ENCODE measurements at places on chromosomes 12 and 14.

- DNase-seq: peak; percentile 65
These were observed 20.6 kb upstream of the ITGA5 start for GRCh38 chr12:54439521-54440255.

- DNase-seq: peak; percentile 77
These were observed 50.6 kb upstream of the FUT8 start for GRCh38 chr14:65361920-65362319.

DNA sequence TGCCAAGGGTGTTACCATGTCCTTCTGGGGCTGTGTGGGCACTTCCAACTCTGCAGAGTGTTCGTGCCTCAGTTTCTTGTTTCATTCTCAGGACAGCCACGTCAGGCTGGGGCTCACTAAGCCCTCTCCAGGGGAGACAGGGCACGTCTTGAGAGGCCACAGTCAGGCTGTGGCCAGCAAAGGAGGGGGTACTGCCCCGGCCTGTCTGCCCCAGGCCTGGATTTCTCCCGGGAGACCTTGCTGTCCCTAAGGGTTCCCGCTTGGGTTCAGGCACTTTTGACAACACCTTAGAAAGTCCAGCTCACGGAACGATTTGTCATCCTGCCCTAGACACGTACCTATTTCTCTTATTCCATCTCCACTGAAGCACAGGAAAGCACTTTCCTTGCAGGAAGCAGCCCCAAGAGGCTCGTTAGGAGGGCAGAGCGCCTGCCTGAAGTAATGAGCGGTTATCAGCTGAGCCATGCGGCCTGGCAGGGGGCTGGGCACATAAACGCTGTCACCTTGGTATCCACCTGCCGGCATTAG is 290.4 kb upstream of the RTL1 start:
- no peak for DNase-seq

DNA sequence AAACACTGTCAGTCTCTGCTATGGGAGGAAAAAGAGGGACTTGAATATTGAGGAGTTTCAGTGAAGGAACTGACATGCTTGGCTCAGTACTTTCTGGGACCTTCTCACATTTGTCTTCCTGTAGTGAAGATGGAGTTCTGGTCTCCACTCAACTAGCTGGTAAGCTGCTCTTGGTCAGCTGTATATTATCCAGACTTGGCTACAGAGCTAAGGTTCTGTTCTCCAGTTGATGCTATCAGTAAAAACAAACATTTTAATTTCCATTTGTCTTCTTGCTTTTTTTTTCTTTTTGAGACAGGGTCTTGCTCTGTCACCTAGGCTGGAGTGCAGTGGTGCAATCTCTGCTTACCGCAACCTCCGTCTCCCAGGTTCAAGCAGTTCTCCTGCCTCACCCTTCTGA is 5.3 kb downstream of the RNF34 start:
- no peak for DNase-seq

GRCh38 chr12:113645183-113645582 is 173.5 kb upstream of the LHX5 start:
- DNase-seq: no peak

DNA sequence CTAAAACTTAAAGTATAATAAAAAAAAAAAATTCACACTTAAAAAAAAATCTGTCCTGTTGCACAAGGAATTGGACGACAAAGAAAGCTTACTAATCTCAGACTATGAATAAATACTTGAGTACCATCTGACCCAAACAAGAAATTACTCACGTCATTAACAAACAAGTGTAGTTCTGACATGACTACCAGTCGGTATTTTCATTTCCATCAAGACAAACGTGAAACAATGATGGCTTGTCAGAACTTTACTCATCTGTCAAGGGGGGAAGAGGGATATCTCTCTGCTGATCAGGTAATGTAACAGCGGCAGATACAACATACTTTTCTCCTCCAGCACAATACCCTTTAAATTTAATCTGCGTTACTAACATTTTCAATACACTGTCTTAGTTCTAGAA is 78.3 kb downstream of the CDK17 start:
- DNase-seq: no peak

- DNase-seq: no peak
These were observed 16.2 kb upstream of the TCL1A start for GRCh38 chr14:95730126-95730525.

DNA sequence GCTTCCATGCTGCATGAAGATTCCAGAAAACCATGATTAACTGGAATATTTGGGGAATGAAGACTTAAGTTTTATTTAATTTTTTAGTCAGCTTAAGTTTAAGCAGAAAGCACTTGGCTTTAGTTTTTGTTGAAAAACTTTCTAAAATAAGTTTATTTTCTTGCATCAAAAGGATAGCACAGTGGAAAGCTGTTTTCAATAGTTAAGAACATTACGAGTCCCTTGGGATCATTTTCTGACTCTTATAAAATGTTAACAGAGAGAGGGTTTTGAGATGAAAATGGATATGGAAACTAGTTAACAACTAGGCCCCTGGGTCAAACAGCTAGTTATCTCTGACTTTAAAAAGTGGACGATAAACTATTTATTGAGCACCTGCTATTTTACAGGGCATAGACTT is 181.9 kb upstream of the SLC38A2 start:
- no peak for DNase-seq

GRCh38 chr14:73170686-73171085 is 34.4 kb downstream of the PSEN1 start:
- DNase-seq: no peak

- DNase-seq: no peak
These were observed 3.1 kb downstream of the CACNA2D4 start for GRCh38 chr12:1915082-1915968.

DNA sequence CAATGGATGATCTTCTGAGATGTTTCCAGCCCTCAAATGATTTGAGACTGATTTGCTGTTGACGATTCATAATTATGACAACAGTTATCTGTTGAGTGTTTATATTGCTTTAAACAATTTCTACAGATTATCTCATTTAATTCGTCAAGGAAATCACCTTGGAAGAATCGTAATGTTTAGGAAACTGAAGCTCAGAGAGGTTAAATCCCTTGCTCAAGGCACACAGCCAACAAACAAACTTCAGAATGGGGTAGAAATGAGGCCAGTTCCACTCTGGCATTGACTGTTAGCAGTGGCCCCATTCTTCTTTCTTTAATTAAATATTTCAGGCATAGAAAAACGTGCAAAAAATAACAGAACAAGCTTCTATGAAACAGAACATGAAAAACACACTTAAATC is 4.0 kb upstream of the WSCD2 start:
- no peak for DNase-seq

DNA sequence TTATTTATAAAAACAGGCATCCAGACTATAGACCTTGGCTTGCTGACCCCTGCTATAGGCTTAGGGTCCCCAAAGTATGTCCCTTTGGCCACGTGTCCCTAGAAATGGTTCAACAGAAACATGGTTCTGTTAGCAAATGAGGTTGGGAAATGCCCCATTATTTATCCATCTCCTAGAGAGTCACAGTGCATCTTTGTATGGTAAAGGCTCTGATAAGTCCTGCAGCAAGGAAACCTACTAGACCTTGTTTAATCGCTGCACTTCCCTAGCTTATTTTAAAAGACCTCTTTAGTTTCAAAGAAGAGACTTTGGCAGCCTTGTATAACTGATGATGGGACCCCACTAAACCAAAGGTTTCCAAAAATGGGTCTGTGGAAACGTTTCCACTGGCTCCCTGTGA is 471.5 kb downstream of the MED13L start:
- DNase-seq: no peak

DNA sequence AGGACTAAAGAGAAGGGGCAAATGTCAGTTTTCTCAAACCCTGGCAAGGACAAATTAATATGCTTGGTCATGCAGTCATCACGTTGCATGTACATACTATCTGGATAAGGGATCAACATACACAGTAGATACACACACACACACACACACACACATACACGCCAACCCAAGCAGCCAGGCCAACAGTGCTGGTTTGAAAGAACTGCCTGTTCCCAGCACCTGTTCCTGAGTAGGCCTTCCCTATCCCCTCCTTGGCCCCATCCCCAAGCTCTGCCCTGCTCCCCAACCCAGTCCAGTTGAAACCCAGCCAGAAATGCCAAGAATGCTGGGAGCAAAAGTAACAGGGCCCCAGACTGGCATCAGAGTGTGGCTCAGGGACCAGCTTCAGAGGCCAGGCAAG is 4.4 kb downstream of the ITGA7 start:
- no peak for DNase-seq

GRCh38 chr12:124372831-124373230 is 77.9 kb downstream of the RFLNA start:
- DNase-seq: no peak

DNA sequence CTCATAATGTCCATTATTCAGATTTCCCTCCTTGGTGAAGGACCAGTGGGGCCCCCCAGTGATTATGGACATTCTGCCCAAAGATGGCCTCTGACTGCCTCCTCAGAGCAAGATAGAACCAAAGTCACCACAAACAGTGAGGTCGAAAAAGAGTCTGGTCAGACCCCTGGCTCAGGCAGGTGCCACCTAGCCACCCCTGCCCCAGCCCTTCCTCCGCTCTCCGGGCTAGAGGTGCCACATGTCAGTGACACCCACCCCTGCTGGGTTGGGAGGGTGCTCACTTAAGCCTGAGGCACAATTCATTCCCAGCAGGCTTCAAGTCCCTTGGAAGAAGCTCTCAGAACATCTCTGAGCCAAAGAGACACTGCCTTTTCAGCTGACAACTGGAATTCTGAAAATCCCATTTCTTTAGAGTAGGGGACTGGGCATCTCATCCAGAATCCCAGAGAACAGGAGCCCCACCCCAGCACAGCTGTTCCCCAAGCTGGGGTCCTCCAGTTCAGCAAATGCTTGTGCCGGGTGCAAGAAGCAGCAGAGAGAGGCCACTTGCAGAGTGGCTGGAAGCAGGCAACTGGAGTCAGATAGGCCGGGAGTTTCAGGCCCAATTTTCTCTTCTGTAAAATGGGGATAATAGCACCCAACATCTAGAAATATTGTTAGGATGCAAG is 50.3 kb downstream of the ISCA2 start:
- no peak for DNase-seq

GRCh38 chr14:99360774-99361595 is 89.0 kb upstream of the BCL11B start:
- no peak for DNase-seq

- DNase-seq: no peak
These were observed 23.1 kb downstream of the AEBP2 start for GRCh38 chr12:19462406-19462805.

GRCh38 chr12:57539-57938 is 9.0 kb upstream of the IQSEC3 start:
- DNase-seq: no peak

GRCh38 chr14:99752486-99753121 is 40.6 kb upstream of the EML1 start:
- DNase-seq: peak; percentile 39

- DNase-seq: no peak
These were observed 42.2 kb downstream of the PLXNC1 start for GRCh38 chr12:94190623-94191022.

DNA sequence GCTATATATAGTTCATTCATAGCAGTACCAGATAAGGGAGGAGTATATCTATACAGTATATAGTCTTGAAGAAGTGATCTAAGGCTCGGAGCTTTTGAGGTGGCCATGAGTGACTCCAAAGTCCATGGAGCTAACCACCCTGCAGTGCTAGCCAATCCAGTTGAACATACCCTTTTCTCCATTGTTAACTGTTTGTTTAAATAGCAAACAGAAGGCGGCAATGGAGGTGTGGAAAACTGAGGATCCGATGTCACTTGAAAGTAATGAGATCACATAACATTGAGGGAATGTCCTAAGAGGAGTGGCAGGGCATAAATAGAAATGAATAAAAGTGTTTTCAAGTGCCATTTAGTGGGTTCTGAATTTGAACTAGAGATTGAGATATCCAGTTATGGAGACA is 12.4 kb upstream of the SNAPC1 start:
- no peak for DNase-seq

DNA sequence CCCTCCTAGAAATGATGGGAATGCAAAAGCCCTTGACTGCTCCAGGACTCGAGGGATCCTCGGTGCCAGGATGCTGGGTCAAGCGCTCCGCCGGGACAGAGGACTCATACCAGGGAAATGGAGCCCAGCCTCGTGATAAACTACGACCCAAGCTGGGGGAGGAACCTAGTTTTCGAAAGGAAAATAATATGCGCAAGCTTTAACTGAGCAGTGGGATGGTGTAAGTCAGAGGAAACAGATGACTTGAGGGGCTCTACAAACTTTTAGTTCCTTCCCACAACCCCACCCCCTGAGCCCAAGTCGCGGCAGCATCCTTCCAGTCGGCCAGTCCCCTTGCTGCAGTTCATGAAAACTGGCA is 654 bp upstream of the SUPT16H start:
- DNase-seq: no peak

- no peak for DNase-seq
These were observed 45.4 kb upstream of the BTG1 start for GRCh38 chr12:92191061-92191460.

GRCh38 chr14:21169573-21169972 is 13.7 kb upstream of the OR5AU1 start:
- DNase-seq: no peak

GRCh38 chr12:100311317-100311716 is 44.3 kb downstream of the SCYL2 start:
- DNase-seq: no peak

DNA sequence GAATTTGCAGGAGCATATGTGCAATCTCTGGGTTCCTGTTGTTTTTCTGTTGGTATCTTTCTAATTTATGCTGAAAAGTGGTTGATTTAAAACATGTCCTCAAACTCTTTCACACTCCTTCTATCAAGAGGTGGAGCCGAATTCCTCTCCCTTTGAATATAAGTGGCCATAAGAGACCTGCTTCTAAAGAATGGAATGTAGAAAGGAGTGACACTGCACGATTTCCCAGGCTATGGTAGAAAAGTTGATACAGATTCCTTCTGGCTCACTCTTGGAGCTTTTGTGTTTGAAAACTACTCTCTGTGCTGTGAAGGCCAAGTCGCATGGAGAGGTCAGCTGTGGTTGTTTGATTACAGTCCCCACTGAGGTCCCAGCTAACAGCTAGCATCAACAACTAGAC is 613.2 kb downstream of the ETNK1 start:
- no peak for DNase-seq

GRCh38 chr14:71362282-71362681 is 455.0 kb downstream of the PCNX1 start:
- no peak for DNase-seq

GRCh38 chr14:43735932-43736331 is 771.2 kb downstream of the FSCB start:
- no peak for DNase-seq

GRCh38 chr14:64993266-64993930 is 6.7 kb downstream of the FNTB start:
- no peak for DNase-seq

Data from AG09309 (cell line).